ENCODE measurements at places on chromosomes 16 and 17.

GRCh38 chr17:36870720-36870999 lies 66.6 kb upstream of the LHX1 start:
- no peak for DNase-seq

- DNase-seq = no peak
These were observed 13.9 kb downstream of the SOCS3 start for GRCh38 chr17:78345791-78346494.

- no peak for DNase-seq
These were observed 109.7 kb downstream of the RAP1GAP2 start for GRCh38 chr17:2905696-2906501.

- DNase-seq = no peak
These were observed 5.2 kb upstream of the SMARCD2 start for GRCh38 chr17:63847525-63848249.

DNA sequence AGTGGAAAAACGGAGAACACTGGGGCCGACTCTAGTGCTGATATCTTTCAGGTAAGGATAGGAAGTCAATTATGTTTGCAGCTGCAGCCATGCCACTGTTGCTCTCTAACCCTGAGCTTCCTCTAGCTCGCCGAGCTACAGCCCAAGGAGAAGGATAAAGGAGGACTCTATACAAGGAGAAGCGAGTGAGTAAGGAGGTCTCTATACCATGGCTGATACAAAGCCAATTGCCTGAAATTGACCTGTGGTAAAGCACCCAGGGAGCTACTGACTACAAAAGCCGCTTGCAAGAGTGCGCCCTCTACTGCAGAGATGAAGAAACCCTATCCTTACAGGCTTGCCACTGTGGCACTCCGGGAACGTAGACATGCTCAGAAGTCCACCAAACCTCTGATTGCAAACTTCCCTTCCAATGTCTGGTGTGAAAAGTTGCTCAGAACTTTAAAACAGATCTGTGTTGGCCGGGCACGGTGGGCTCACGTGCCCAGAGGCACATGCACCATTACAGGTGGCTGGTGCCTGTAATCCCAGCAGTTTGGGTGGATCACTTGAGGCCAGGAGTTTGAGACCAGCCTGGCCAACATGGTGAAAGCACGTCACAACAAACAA lies 10.8 kb upstream of the SLC46A1 start:
- peak; percentile 55 for DNase-seq

GRCh38 chr17:978103-979093 lies 1.2 kb downstream of the NXN start:
- no peak for DNase-seq

- DNase-seq = no peak
These were observed 674 bp downstream of the ZNF688 start for GRCh38 chr16:30570636-30571444.

GRCh38 chr17:17056156-17056539 lies 13.9 kb downstream of the MPRIP start:
- DNase-seq = no peak

GRCh38 chr16:17104654-17105053 lies 366.1 kb downstream of the XYLT1 start:
- no peak for DNase-seq

DNA sequence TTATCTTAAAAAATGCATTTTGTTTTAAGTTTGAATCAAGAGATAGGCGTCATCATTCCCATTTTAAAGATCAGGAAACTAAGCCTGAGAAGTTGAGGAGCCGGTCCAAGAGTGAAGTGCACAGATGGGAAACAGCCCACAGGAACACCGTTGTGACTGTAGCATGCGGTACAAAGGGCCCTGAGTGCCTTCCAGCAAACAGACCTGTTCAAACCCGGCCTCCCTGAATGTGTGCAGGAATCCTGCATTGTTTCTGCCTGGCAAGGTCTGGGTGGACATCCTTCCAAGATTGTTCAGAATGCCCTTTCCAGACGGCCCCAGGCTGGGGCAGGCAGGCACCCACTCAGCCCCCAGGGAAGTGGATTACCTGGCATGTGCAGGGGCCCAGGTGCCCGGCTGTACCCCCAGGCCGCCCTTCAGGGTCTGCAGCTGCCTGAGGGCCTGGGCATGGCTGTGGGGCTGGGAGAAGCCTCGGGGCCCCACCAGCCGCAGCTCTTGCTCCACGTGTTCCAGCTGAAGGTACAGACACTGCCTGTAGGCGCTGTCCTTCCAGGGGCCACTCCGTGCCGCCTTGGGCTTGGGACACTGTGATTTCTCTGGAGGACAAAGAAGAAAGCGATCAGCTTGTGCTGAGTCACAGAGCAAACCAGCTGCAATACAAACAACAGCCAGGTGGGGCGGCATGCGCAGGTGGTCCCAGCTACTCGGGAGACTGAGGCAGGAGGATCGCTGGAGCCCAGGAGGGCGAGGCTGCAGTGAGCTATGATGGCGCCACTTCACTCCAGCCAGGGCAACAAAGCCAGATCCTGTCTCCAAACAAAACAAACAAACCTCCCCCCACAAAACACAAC lies 45.0 kb upstream of the GCSH start:
- no peak for DNase-seq

DNA sequence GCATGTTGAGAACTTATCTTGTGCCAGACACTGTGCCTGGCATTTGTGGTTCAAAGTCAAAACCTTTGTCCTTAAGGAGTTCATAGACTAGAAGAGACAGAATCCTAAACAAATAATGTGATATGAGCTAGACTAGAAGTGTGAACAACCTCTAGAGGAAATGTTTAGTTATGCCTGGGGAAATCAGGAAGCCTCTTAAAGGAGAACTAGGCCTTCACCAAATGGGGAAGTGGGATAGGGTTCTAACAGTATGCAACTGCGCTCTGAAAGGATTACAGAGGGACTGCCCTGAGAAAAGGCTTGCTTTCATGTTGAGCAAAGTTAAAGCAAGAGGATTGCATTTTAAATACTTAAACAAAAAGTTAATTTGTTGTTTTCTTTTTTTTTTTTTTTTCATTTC lies 4.9 kb downstream of the RUNDC1 start:
- DNase-seq = no peak

DNA sequence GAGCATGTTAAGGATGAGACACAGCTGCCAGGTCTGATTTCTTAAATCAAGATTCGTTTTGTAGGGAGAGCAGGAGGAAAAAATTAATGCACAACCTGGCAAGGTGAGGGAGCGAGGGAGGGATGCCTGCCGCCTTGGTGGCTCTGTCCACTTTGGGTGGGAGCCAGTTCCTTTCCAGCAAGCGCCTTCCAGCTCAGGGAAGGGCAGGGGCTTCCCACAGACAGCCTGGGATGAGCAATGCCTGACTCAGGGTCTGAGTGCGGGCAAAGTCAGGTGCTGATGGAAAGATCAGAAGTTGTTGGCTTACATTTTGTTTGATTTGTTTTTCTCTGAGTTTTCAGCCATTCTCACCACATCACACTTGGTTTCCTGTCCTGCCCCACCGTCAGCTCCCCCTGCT lies 220.7 kb downstream of the ENGASE start:
- no peak for DNase-seq

GRCh38 chr17:60747069-60747808 lies 69.6 kb downstream of the BCAS3 start:
- no peak for DNase-seq

DNA sequence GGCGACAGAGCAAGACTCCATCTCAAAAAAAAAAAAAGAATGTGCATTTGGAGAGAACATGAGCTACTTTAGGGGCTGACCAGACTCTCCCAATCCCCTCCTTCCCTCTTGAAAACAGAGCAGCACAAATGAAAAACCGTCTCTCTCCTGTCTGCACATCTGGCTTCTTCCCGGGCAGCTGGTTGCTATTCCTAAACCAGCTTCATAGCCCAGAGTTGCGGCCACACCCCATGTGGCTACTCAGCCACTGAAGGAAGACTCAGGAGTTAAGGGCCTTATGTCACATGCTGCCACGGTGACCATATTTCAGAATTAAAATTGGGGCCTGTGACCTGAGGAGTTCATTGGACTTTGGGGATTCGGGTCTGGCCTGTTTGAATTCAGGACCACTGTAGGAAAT lies 48.3 kb downstream of the KATNIP start:
- DNase-seq = no peak

DNA sequence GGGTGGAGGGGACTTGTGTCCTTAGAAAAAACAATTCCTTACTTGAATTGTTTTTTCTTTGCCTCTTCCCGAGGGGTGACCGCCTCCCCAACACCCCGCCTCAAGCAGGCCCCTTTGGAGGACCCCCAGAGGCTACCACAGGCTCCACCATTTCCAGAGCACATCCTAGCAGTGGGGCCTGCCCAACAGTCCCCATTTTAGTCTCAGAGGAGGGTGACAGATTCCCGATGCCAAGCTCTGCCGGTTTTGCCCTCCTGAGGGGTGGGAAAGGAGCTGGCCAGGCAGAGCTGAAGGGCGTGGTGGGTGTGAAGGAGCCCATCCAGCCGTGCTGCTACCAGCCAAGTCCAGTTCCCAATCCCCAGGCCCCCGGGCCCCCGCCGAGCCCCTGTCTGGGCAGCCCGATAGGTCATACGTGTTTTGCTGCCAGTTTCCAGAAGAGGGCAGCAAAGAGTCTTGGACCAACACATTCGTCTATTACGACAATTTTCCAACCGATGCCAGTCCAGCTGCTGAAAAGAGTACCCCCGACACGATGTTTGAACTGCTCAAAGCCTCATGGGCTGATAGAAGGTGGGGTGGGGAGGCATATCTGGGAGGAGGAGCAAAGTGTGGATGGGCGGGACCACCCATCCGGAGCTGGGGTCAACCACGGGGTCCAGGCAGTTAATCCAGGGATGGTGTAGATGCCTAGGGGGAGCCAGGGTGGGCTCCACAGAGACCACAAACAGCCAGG lies 18.8 kb upstream of the GAA start:
- peak; percentile 41 for DNase-seq

DNA sequence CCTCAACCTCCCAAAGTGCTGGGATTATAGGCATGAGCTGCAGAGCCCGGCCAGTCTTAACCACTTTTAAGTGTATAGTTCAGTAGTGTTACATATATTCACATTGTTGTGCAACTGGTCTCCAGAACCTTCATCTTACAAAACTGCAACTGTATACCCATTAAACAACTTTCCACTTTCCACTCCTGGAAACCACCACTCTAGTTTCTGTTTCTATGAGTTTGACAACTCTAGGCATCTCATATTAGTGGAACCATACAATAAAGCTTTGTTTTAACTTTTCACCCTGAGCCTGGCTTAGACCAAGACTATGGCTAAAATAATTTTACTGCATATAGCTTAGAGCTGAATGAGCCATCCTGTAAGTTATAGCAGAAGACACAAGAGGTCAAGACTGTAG lies 108.0 kb upstream of the GOT2 start:
- no peak for DNase-seq

DNA sequence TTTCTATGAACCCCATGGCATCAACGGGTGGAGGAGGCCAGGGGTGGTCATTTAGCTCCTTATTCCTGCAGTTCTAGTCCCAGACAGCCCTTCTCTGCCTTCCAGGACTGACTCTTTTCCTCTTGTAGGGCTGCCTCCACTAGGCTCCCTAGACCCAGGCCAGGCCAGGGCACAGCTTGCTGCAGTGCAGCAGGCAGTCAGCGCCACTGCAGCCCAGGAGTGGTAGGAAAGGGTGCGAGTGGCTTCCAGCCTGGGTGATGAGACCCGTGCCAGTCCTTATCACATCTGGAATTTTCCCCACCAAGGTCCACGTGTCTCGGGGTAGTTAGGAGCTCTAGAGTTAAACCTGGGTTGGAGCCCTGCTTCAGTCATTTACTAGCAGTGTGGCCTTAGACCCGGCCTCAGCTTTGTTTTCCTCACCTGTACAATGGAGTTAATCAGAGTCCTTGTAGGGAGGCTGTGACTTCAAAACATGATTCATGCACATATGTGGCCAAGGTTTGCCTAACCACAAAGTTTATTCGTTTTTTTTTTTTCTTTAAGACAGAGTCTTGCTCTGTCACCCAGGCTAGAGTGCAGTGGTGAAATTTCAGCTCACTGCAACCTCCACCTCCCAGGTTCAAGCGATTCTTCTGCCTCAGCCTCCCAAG lies 4.7 kb downstream of the SLC5A11 start:
- DNase-seq = no peak

DNA sequence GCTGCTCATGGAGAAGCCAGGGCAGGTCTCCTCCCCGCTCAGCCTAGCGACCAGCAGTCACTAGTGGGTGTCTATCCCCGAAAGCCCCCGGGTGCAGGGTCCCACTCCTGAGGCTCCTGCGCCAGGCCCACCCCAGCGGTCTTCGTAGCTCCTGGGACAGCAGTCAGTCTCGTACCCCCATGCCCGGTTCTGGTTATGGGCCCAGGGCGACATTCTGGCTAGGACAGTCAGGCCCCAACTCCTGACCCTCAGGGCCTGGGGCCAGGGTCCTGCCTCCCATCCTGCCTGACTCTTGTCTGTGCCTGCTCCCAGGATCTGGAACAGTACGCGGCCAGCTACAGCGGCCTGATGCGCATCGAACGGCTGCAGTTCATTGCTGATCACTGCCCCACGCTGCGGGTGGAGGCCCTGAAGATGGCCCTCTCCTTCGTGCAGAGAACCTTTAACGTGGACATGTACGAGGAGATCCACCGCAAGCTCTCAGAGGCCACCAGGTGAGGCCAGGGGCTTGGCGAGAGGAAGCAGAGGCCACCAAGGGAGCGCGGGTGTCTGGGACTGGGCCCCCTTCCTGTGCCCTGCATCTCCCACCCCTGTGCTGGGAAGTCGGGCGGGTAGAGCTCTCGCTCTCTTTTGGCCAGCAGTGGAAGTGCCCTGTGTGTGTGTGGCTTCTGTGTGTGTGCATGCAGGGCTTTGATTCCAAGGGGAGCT lies 2.0 kb downstream of the GPS1 start:
- no peak for DNase-seq

- DNase-seq = no peak
These were observed 121.2 kb downstream of the HAPSTR1 start for GRCh38 chr16:9212621-9213020.

- no peak for DNase-seq
These were observed 26.3 kb upstream of the HS3ST2 start for GRCh38 chr16:22787466-22788192.

GRCh38 chr17:48499248-48499647 lies 31.6 kb downstream of the HOXB1 start:
- no peak for DNase-seq

GRCh38 chr16:50972876-50973275 lies 178.2 kb downstream of the SALL1 start:
- no peak for DNase-seq

GRCh38 chr17:55363033-55363432 lies 58.6 kb downstream of the MMD start:
- DNase-seq = no peak

DNA sequence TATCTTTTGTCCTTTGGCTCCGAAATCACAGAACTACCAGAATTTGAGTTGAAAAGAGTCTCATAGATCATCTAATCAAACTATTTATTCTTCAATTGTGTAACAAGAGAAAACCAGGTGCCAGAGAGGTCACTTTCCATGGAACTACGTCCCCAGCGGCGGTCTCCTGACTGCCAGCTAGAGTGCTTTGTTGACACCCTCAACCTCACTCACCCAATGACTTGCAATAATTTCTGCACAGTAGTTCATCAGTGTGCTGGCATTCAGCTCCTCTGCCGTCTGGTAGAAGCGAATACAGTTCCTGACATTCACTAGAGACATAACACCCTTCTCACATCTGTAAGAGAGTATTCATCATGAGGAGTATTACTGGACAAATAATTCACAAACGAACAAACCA lies 54.2 kb downstream of the ANKFY1 start:
- DNase-seq = no peak

GRCh38 chr16:1537763-1538289 lies 4.4 kb downstream of the TMEM204 start:
- DNase-seq = no peak
